Right lobe of liver (tissue), 6 donors: ENCODE measurements at places on chromosomes 7 and 10. TPM values are rescaled to one million over a fixed set of nuclear protein-coding genes. Genes with fewer than 3 reads are reported as not detected.

HOXA5 gene
- total RNA-seq = 0.37 TPM

CYP2C8 gene
- 1,386 TPM for total RNA-seq

SMO gene
- total RNA-seq = 16.1 TPM

- H3K4me3 ChIP-seq = peak overlapping the region; percentile 46
- H3K27me3 ChIP-seq = no peaks in the 10 kb centered on the region
- peak; percentile 57 for DNase-seq
- no peaks in the 10 kb centered on the region for H3K36me3 ChIP-seq
- H3K4me1 ChIP-seq = no peaks in the 10 kb centered on the region
- H3K27ac ChIP-seq = peak overlapping the region; percentile 58
Measured at GRCh38 chr10:130300608-130301020, 164.4 kb downstream of the GLRX3 start.

GRCh38 chr7:25758559-25758958, 393.4 kb upstream of the NFE2L3 start:
- H3K27me3 ChIP-seq = no peaks in the 10 kb centered on the region
- no peaks in the 10 kb centered on the region for H3K36me3 ChIP-seq
- no peak overlapping the region for H3K27ac ChIP-seq
- DNase-seq = no peak
- H3K4me1 ChIP-seq = no peaks in the 10 kb centered on the region

GRCh38 chr7:99824091-99824490, 3.7 kb upstream of the CYP3A43 start:
- H3K27ac ChIP-seq = peak overlapping the region; percentile 97
- H3K36me3 ChIP-seq = no peaks in the 10 kb centered on the region
- H3K4me3 ChIP-seq = peak overlapping the region; percentile 14
- H3K4me1 ChIP-seq = no peaks in the 10 kb centered on the region
- peak; percentile 80 for DNase-seq

DNA sequence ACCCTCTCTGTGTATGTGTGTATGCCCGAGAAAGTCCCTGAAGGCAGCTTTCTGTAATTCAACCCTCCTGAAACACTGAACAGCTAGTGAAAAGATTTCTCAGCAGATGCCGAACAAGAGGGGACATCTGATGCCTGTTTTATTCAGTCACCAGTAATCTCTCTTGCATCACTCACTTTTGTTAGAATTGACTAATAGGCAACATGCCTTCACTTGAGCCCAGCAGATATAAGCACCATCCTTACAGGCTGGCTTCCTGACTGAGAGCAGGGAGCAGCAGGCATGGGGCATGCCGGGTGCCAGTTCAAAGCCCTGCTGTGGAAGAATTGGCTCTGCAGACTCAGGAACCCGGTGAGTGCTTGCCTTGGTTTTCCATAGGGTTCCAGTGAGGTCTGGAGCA, at the start of gene ABCA13:
TSS of gene ABCA13 (plus strand) at position 257 of the 400 bp plus-strand sequence. CDS start at position 283, 26 bp downstream.
- no peaks in the 10 kb centered on the region for H3K4me1 ChIP-seq
- no peak for DNase-seq

GRCh38 chr10:52071814-52072213, 242.3 kb upstream of the DKK1 start:
- no peaks in the 10 kb centered on the region for H3K36me3 ChIP-seq
- no peaks in the 10 kb centered on the region for H3K27me3 ChIP-seq
- no peak for DNase-seq
- no peaks in the 10 kb centered on the region for H3K4me1 ChIP-seq
- H3K27ac ChIP-seq = no peak overlapping the region
